ENCODE measurements at places on chromosomes 7 and 10.

GRCh38 chr7:13628239-13629001, 361.0 kb downstream of the ETV1 start:
- no peak for DNase-seq

DNA sequence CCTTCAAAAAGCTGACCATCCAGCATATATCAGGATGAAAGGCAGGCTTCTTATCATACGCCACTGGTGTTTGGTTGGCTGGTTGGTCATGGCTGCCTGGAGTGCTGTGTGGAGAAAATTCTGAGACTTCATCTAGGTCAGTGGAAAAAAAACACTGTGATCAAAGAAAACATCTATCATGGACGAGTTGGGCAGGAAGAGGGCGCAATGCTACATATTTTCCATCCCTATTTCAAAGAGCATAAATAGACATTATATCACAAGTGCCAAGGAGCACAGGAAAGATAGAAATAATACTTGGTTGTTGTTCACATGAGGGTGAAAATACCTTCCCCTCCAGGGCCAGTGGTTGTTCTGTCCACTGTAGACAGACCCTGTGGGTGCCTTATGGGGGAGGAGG, 128.4 kb upstream of the PLPP4 start:
- no peak for DNase-seq

GRCh38 chr10:131193923-131194322, 117.6 kb downstream of the TCERG1L start:
- DNase-seq = no peak

- DNase-seq = no peak
These were observed 169.3 kb downstream of the MAGI2 start for GRCh38 chr7:79284211-79284610.

DNA sequence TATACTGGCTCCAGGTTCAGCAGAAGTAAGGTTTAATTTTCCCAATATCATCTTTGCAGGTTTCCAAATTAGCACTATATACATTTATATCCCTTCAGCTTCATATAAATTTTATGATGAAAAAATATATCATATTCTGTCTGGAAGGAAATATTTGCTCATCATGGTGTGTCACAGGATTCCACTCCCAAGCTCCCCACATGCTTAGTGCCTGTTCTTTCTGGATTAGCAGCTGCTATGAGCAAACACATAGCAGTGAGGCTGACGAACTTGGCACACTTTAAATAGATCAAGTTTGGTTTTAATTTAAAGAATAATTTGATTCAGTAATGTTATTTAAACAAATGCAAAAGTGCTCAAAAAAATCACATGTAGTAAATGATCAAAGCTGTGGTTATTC, 251.9 kb downstream of the AGMO start:
- no peak for DNase-seq

DNA sequence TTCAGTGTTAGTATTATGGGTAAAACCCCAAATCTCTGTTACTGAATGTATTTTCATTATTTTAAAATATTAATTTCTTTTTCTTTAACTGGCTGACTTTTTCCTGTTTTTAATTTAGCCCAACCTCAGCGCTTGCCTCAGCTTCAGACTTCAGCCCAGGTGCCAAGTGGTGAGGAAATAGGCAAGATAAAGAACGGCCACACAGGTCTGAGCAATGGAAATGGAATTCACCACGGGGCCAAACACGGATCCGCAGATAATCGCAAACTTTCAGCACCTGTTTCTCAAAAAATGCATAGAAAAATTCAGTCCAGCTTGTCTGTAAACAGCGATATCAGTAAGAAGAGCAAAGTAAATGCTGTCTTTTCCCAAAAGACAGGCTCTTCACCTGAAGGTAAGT, 57.5 kb downstream of the MDFIC start:
- DNase-seq = no peak

DNA sequence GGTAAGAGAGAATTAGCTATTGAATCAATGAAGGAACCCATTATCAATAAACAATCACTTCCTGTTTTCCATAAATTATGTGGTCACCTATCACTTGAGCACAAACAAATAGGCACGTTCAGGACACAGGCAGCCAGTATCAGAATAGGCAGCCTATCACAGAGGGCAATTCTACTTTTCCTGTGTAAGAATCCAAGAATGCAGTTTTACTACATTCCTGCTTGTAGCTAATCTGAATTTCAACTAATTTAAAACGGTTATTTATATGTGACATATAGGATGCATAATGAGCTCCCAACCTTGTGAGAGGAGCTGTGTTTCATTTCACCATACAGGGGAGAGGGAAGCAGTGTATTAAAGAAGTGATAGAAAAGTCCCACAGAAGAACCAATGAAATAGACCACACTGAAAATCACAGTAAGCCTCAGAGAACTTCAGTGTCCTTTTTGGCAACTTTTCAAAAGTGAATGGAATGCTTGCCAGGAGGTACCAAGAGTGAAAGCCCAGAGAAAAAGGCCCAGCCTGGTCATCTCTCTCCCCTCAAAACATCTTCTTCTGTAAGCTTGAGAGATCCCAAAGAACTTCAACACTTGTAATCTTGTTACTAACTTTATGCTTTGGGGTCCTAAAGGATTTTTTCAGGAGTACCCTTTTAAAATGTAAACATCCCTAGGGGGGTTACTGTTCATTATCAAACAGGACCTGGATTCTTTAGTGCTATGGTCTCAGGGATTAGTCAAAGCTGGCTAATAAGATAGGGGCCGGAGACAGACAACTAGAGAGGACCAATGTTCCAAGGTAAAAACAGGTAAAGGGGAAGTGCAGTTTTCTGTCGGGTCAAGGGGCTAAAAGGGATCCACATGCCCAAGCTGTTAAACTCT, 1.3 kb downstream of the IMMP2L start:
- DNase-seq = no peak

DNA sequence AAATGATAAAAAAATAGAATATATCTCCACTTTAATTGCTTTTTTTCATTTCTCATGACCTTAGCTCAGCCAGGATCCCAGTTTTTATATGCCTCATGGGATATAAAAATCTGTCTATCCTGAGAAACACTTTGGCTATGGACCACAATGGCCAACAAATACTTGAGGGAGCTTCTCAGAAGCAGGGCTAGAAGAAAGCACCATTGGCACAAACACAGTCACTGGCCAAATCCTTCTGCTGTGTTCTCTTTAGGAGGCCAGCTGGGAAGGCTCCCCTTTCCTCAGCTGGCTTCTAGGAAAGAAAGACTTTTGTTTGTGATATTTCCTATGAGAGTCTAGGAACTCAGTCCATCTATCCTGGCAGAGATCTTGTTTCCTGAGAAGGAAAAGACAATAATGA, 856.2 kb upstream of the GHITM start:
- DNase-seq = no peak

GRCh38 chr7:127865466-127865865, 165.8 kb downstream of the LRRC4 start:
- DNase-seq = no peak

DNA sequence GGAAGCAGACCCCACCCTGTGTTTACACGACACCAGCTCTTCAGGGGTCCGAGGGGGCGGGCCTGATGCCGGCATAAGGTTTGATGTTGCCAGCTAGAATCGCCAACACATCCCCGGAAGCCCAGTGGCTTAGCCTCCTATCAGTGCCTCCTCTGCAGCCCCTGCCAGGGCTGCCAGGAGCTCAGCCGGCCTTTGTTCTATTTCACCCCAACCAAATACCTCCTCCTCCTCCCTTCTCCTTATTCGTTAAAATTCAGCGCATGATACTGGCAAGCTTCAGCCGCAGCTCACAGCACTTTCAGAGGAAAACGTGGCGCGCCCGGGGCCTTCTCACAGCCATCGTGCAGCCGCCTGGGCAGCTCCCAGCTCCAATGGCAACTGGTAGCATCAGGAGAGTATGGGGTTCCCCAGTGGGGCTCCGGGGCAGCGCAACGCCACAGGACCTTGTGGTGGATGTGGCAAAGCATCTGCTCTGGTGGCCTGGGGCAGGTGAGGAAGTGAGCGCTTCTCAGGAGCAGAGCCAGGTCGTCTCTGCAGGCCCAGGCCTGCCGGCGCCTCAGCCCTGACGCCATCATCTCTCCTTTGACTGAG, 176.4 kb upstream of the RHEB start:
- no peak for DNase-seq

- no peak for DNase-seq
These were observed 16.9 kb downstream of the TCAF1 start for GRCh38 chr7:143884969-143885559.

GRCh38 chr10:49499305-49499851, 39.5 kb downstream of the ERCC6 start:
- DNase-seq = no peak

DNA sequence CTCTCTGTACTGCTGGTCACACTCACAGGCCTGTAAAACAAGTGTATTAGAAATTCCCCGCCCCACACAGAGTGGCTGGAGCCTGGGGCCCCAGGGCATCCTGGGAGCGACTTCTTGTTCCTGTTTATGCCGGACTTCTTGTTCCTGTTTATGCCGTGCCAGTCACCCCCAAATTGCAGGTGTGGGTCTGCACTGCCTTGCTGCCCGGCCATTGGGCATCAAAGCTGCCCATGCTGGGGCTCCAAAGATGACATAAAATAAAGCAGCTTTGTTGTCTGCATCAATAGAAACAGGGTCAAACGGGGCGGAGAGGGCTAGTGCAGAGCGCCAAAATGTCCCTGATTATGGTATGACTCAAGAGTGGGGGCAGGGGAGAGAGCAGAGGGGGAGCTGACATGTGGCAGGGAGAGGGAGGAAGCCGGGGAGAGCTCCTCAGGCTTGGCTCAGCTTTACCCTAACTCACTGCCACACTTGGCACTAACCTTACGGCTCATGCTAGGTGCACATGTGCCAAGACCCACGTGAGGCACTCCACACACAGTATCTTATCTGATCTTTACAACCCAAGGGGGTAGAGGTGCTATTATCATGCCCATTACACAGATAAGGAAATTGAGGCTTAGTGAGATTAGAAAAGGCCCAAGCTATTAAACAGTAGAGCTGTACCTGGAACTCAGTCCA, 98.4 kb downstream of the PIP4K2A start:
- peak; percentile 72 for DNase-seq

- DNase-seq = peak; percentile 2
These were observed 1.4 kb downstream of the PPP1R17 start for GRCh38 chr7:31688372-31688771.

GRCh38 chr10:119621078-119621384, 24.3 kb upstream of the TIAL1 start:
- DNase-seq = no peak

All from CD4-positive, alpha-beta T cell treated with Interleukin-12 subunit alpha and Interleukin-12 subunit beta, for 1 hour (primary cell).